SJSA1 (cell line): ENCODE measurements at places on chromosomes 1 and 21. TPM values are rescaled to one million over a fixed set of nuclear protein-coding genes. Genes with fewer than 3 reads are reported as not detected.

ADORA1 gene
- total RNA-seq: not detected in 2 replicates

PSMD4 gene
- 293 and 297 TPM in 2 replicates for total RNA-seq

NUP133 gene
- 39.0 and 43.8 TPM in 2 replicates for total RNA-seq

LCE1F gene
- total RNA-seq: not detected in 2 replicates

- DNase-seq: no peak
These were observed at the start of gene PTPN7 for GRCh38 chr1:202160377-202160940. Gene PTPN7, minus strand, starts transcription at chr1:202160602. Its CDS starts 1,200 bp downstream, at chr1:202159402.

DNA sequence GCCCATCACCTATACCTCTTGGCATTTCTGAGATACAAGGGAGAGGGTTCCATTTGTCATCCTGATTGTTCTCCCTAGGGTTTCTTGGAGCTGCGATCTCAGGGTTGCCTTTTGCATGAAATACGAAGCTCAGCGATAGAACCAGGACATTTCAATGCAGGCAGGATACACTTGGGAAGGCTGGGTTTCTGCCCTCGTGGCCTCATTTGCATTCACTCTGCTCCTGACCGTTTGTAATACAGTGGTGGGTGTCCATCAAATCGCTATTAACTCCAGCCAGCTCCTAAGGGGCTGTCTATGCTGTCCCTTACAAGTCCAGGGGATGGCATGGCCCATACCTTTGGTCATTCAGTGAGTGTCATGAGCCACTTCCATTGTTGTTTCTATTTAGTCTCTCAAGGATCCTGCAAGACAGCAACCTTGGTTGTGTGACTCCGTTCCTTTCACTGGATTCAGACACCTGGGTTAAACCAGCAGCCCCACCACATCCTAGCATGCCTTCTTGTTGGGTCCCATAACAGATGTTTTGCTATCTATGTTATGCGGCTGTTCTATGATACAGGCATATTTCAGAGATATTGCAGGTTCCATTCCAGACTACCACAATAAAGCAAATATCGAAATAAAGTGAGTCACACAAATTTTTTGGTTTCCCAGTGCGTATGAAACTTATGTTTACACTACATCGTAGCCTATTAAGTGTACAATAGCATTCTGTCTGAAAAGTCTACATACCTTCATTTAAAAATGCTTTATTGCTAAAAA lies 18.3 kb downstream of the KAZN start:
- no peak for DNase-seq

DNA sequence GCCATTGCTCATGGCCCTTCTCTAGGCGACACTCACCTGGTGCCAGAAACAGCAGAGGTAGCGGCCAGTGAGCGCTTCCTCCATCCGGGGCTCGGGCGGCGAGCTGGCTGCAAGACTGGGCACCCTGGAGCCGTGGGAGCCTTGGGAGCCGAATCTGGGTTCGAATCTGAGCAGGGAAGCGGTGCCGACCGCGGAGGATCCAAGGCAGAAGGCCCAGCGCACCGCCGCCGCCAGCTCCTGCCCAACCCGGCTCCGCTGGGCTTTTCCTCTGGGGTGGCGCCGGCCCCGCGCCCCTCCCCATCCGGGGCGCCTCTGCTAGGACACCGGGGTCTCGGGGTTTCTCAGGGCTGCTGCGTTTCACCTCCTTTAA lies 1.7 kb upstream of the PRDM16 start:
- DNase-seq: no peak

DNA sequence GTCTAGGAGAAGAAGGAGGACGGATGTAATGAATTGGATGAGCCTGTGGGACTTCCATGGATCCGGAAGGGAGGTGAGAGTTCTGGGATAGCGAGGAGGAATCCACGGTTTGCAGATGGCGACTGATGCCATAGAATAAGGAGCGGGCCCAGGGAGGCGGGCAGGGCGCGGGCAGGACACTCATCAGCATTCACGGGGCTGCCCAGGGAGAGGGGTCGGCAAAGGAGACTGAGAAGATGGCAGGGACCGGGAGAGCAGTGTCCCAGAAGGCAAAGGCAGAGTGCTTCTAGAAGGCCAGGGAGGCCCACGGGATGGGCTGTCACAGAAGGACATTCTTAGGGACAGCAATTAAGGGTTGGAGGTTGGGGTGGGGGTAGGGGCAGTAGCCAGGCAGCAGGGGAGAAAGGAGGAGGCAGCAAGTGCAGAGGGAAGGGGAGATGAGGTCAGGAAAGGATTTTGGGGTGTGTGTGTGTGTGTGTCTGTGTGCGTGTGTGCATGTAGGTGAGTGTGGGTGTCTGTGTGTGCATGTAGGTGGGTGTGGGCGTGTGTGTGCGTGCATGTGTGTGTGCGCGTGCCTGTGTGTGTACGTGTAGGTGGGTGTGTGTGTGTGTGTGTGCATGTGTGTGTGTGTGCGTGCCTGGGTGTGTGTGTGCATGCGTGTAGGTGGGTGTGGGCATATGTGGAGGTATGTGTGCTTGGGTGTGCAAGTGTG lies 1.1 kb upstream of the COL8A2 start:
- DNase-seq: no peak

DNA sequence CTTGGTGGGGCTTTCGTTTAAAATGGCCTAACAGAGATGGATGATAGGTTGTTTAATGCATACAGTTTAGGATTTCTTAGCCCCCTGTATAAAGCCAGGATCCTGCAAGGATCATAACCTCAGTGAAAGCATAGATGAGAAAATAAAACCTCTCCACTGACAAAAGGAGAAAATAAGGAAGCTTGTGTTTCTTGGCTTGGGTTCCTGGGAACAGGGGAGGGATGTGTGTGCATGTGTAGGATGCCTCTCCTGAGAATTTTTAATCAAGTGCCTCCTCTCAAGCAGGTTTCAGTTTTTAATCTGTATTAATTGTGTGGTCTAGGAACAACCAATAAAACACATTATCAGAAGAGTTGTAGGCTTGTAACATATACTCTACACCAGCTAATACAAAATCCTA lies 26.1 kb downstream of the PRKACB start:
- DNase-seq: no peak

DNA sequence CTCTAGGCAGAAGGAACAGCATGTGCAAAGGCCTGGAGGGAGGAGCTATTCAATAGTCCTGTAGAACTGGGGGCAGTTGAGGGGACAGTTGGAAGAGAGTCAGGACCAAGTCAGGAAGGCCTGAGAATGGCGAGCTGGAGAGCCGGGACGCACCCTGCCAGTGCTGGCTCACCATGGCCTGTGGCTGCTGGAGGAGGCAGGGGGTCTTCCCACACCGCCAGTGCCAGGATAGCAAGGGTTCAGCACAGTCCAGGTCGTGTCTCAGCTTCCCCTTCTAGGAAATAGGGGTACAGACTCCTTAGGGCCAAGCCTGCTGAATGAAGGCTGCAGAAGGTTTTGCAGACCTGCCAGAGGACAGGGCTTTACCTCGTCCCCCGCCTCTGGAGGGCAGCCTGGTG lies 7.3 kb downstream of the PODN start:
- DNase-seq: no peak

GRCh38 chr1:160256396-160257046 lies 5.8 kb downstream of the DCAF8 start:
- DNase-seq: no peak

- DNase-seq: peak; percentile 59
These were observed 24.4 kb downstream of the RC3H1 start for GRCh38 chr1:173997791-173998190.

- DNase-seq: no peak
These were observed 125.1 kb downstream of the MRPS6 start for GRCh38 chr21:34198231-34199120.
